ENCODE measurements at places on chromosomes 12 and 14.

DNA sequence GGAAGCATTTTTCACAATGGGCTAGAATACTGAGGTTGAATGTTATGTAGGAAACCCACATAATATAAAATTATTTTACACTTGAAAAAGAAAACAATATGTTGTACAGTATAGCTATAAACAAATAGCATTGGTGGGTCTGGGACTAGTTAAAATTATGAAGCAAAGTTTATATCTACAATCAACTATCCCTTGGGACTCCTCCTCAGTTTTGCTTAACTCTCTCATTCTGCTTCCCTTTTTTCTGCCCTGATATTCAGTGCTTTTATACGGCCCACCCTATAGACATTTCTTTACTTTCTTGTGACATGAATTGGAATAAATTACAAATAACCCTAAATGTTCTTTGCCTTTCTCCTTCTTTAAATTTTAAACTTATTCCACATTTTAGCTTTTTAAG is 300.5 kb downstream of the FBXL14 start:
- no peak for DNase-seq

DNA sequence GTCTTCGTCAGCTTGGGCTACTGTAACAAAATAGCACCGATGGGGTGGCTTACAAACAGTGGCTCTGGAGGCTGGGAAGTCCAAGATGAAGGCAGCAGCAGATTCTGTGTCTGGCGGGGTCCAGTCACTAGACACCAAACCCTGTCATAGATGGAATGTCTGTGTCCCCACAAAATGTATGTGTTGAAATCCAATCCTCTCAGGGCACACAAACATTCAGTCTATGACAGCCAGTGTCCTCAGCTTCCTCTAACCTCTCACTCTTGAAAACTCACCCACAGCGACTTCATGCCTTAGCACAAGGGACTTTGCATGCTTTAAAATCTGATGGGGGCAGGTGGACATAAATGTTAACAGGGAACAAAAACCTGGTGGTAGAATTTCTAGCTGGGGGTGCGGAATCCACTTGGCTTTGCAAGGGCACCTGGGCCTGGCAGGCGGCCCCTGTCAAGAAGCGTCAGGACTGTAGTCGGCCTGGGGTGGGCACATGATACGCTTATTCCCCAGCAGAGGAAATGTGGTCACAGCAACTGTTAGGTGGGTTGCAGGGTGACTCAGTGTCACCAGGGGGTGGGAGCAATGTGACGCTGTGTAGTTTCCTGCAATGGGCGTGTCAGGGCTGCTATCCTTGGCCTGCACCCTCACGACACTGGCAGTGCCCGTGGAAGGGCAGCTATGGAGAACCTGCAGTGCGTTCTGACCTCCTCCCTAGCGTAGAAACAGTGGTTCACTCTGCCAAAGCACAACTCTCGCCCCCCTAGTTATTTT is 17.7 kb downstream of the RIN3 start:
- no peak for DNase-seq

DNA sequence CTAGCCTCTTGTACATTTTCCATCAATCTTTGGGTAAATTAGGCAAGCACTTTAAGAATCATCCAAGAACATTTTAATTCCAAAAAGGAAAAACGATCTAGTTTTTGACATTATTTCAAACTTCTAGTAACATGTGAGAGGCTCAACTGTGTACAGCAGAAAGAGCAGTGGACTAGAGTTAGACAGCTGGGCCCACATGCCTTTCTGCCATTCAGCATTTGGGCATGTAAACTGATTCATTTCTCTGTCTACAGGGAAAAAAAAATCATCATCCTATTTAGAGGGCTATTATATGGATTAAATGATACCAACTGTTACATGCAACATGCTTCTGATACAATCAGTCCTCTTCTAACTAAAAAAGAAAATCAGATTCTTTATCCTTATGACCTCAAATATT is 17.7 kb downstream of the ATP2B1 start:
- DNase-seq = no peak

DNA sequence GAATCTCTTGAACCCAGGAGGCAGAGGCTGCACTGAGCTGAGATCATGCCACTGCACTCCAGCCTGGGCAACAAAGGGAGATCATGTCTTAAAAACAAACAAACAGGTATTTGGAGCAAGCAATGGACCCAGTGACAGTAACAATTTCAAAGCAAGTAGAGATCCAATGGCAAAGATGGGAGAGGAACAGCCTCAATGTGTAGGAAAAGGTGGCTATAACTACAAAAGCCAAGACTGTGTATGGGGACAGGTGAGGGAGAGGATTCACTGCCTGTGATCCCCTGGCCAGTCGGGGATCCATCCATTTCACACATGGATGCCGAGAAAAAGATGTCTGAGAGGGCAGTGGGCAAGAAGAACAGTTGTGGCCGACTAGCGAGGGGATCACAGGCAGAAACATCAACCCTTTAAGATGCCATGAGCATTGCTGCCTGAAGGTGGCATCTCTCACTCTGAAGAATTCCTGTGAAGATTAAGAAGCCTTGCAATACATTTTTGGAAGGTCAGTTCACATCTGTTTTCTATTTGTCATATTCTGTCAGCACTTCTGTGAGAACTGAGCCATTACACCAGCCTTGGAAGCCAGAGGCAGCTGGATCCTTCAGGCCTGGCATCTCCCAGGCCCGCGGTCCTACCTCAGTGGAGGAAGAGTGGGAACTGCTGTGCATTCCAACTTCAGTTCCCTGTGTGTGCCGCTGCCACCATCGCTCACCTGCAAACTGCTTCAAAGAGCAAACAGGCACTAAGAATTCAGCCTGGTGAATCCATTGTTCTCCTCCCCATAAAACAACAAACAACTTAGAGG is 54.5 kb upstream of the FRS2 start:
- peak; percentile 97 for DNase-seq

DNA sequence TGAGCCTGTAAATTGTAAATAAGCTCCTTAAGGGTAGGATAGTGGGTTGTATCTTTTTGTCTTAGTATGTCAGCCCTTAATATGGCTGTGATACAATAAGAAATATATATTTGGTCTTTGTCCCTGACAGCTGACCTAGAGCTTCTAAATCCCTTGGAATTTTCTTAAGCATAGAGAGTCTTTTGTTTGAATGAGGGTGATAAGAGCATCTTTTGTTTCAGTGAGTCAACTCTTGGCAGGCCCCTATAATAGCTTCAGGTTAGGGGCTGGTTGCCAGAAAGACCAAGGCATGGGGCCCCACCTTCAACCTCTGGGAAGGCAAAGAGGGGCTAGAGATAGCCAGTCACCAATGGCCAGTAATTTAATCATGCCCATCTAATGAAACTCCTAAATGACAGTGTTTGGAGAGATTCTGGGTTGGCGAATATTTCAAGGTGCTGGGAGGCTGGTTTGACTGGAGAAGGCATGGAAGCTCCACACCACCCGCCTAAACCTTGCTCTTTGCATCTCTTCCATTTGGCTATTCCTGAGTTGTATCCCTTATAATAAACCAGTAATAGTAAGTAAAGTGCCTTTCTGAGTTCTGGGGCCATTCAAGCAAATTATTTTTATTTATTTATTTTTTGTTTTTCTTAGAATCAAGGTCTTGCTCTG is 10.5 kb downstream of the PALS1 start:
- DNase-seq = no peak

DNA sequence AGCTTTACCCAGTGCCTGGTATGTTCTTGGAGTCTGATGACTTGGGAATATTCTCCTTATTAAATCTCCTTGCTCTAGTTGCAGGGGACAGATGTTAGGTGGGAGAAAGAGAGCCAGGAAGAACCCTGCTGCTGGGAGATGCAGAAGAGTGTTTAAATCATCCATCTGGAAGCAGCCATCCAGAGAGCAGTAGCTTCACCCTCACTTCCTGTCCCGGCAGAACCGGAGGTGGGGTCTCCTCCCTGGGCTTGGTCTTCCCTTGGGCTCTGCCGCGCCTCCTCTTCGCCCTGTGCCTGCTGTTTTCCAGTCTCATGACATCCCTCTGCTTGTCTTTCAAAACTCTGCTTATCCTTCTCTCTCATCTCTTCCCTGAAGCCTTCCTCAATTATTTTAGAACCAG is 15.5 kb downstream of the B4GALNT3 start:
- no peak for DNase-seq

GRCh38 chr14:56211844-56212243 is 93.6 kb downstream of the PELI2 start:
- DNase-seq = no peak

GRCh38 chr12:78490861-78491260 is 373.7 kb upstream of the SYT1 start:
- peak; percentile 10 for DNase-seq

DNA sequence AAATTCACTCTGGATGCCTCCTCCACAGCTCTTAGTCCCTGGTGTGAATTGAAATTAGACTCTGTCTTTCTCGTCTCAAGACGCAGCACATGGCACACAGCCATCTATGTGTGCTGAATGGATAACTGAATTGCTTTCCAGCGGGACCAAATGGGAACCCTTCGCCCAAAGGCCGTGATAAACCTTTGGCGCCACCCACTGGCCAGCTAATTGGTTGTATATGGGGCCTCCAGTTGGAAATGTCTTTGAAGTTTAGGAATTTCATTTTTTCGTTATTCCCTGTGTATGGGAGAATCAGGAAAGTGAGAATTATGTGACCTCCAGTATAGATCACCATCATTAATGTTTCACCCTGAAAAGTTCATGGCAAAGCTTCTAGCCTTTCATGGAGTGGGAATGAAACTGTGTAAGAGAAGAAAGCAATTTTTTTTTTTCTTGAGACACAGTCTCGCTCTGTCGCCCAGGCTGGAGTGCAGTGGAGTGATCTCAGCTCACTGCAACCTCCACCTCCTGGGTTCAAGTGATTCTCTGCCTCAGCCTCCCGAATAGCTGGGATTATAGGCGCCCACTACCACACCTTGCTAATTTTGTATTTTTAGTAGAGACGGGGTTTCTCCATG is 9.8 kb upstream of the HSP90AA1 start:
- DNase-seq = peak; percentile 80

- DNase-seq = no peak
These were observed 57.3 kb upstream of the CHGA start for GRCh38 chr14:92865674-92866073.

DNA sequence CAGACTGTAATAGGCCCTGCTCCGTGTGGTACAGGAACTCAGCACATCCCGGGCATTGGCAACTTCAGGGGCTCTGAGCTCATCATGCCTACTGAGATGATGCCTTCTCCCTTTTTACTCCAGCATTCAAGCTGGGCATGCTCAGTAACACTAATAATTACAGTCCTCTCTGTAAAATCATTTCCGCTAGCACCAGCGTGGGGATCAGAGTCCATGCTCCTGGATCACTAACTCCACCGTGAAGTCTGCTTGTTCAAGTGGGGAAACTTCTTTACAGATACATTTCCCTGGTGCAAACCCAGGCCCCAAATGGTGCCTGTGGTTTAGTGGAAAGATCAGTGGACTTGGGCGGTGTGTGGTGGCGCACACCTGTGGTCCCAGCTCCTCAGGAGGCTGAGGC is 16.7 kb downstream of the CLSTN3 start:
- no peak for DNase-seq

DNA sequence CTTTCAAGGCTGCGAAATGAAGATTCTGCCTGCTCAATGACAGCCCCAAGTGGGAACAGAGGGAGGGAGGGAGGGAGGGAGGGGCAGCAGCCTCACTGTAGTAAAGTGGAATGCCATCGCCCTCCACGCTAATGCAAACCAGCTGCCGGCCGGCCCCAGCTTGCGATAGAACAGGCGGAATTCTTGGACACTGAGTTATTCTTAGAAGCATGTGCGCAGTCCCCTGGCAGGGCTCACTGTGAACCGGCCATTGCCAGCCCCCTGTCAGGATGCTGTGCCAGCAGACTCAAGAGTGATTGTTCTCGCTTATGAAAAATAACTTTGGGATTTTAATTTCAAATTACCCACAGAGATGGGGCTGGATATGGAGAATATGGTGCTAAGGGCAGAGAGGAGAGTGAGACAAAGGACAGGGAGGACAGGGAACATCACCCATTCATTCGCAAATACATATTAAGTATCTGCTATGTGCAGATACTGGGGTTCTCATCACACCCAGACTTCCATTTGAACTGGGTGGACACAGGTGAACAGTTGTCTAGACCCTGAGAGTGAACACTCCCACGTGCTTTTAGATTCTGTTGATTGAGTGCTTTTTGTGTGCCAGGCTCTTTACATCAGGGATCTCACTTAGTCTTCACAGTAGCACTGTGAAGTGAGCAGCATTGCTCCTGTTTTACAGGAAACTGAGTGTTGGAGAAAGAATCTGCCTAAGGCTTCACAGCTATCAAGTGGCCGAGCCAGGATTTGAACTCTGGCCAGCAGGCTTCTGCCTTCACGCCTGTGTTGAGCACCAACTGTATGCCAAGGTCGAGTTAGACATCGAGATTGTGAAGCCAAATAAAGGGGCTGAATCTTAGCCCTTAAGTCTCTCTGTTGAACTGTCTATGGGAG is 192.9 kb downstream of the C12orf75 start:
- peak; percentile 85 for DNase-seq

- no peak for DNase-seq
These were observed 128.6 kb upstream of the PWP1 start for GRCh38 chr12:107557026-107557425.

GRCh38 chr12:104182621-104183378 is 32.8 kb upstream of the TXNRD1 start:
- peak; percentile 64 for DNase-seq

GRCh38 chr12:98439981-98440581 is 75.3 kb upstream of the TMPO start:
- DNase-seq = peak; percentile 99

GRCh38 chr14:101716956-101717662 is 44.4 kb upstream of the PPP2R5C start:
- DNase-seq = no peak

DNA sequence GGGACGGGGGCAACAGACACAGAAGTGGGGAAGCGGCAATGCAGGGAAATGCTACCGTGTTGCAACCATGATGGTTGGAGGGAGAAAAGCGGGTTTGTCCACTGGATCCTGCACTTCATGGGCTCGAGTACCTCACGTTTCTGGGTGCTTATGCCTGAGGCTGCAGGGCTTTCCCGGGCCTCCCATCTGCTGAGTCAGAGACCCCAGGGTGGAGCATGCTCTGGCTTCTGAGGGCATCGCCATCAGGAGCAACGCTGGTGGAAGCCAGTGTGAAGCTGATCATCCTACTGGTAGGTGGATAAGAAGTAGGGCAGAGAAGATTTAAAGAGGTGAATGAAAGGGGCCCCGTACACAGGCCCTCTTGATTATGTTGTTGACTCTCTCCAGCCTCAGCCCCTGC is 5.0 kb upstream of the ADGRD1 start:
- DNase-seq = no peak

GRCh38 chr14:88454886-88455285 is 69.4 kb downstream of the SPATA7 start:
- no peak for DNase-seq

GRCh38 chr14:61231810-61232209 is 49.3 kb downstream of the TMEM30B start:
- DNase-seq = no peak

DNA sequence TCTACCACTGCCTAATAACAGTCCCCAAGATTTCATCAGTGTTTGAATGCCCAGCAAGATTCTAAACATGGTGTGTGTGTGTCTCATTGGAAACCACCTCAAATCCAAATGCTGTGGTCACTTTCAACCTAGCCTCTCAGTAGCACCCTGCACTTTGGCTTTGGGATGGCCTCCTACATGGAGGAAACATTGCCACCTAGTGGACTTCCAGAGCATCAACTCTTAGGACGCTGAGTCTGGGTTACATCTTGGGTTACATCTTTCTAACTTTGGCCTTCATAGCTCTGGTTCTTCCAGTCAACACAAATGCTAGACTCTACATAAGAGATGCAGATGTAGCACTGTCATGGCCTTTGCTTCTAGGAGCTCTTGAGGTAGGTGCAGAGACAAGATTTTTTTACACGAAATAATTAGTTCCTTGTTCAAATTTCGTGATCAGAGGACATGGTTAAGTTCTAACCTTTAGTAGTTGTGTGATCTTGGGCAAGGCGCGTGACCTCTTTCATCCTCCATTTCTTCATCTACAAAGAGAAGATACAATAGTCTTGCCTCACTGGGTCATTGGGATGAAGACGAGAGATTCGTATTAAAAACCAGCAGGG is 113.5 kb upstream of the VASH1 start:
- peak; percentile 50 for DNase-seq
